ENCODE measurements at places on chromosomes 12 and 14.
A peak's percentile ranks its signal among the peaks of the same experiment; 100 is the strongest.

- peak; percentile 7 for DNase-seq
These were observed 6.3 kb downstream of the CLEC2A start for GRCh38 chr12:9925705-9926393.

DNA sequence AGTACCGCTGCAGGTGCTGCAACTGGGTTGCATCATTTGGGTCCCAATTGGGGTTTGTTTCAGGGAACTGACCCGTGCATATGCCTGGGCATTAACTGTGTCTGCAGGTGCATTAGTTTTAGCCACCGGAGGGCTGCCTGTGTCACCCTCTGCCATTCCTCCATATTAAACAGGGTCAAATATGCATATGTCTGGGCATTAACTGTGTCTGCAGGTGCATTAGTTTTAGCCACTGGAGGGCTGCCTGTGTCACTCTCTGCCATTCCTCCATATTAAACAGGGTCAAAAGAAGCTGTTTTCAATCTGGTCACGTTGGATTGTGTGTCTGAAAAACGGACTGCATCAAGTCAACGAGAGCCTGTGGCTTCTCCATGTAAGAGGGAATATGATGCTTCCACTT is 1317.0 kb downstream of the TMEM121 start:
- no peak for DNase-seq

GRCh38 chr14:89618330-89618708 is 201.3 kb upstream of the FOXN3 start:
- peak; percentile 62 for DNase-seq

DNA sequence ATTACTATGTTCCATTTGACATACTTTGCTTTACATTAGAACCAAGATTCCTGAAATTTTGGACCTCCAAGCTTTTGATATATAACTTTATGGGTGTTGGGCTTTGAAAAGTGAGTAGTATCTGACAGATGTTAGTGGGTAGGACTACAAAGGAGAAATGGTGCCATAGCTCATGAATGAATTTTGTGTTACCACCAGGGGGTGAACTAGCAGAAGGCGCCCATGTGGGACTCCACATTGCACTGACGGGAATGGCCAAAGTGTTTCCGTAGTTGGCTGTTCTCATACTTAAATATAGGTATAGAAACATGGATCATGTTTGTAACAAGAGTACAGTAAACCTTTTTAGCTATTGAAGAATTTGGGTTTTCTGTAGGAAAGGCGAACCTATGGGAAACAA is 337.5 kb downstream of the FLRT2 start:
- peak; percentile 33 for DNase-seq
